ENCODE measurements at places on chromosomes 1 and 21.
A peak's percentile ranks its signal among the peaks of the same experiment; 100 is the strongest.

DNA sequence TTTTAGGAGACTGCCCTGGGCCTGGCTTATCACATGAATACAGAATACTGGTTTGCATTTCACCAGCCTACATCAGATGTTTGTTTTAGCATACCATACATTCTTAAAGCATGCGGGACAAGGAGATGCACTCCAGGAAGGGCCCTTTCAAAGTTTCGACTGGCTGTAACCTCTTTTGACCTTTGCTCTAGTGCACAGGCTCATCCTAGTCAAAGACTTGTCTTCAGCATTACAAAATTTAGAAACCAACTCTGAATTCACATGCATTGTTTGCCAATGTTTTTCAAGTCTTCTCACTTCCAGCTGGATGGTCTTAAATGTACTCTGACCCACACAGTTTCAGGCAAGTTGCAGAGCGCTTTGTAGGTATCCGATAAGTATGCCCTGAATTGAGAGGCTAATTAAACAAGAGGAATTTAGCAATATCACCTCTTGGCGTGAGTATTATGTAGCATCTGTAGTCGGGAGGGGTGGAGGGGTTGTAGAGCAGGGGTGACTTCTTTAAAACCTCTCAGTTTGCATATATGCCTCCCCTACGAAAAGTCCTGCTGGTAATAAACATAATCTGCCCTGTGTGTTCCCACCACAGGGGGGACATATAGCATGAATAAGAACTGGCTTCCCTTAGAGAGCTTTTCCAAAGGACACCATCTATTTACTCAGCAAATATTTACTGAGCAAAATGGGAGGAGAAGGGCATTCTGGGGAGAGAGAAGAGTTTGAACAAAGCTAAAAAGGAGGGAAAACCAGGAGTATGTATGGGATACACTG is 24.4 kb upstream of the AHCYL1 start:
- no peak for DNase-seq

- DNase-seq: no peak
These were observed 66.3 kb downstream of the SIK1 start for GRCh38 chr21:43360441-43361126.

DNA sequence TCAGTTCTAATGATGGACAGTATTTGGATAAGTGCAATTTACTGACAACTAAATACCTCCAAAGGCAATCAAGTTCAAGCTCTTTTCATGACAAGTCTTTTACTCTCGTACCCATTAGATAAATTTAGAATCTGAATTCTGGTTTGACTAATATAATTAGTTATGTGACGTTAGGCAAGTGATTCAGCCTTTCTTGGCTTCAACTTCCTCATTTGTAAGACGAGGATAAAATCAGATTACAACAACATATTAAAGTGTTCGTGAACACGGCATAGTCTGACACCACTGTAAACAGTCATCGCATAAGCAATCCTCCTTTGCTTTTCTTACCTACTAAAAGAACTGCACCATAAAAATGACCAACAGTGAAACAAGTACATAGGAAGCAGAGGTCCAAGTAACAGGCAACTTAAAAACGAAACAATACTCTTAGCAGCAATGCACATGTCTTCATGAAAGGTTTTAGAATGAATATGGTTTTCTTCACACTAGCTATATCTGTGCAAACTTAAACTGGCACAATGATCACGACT is 25.7 kb downstream of the COA6 start:
- DNase-seq: no peak

DNA sequence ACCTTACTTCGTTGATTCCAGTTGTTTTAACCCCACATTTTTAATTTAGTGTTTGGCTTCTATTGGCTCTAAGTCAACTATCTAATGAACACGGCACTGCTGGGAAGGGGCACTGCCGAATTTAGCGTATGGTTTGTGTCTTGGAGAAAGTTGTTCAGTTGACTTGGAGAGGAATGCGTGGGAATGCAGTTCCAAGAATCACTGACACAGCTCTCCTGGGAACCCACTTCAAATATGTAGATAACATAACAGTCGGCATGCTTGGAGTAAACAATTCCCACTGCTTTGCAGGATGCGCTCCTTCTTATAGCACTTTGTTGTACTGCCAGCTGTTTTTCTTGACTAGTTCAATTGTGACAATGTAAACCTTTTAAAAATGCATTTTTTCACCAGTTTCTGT is 104.3 kb downstream of the RYR2 start:
- DNase-seq: no peak

DNA sequence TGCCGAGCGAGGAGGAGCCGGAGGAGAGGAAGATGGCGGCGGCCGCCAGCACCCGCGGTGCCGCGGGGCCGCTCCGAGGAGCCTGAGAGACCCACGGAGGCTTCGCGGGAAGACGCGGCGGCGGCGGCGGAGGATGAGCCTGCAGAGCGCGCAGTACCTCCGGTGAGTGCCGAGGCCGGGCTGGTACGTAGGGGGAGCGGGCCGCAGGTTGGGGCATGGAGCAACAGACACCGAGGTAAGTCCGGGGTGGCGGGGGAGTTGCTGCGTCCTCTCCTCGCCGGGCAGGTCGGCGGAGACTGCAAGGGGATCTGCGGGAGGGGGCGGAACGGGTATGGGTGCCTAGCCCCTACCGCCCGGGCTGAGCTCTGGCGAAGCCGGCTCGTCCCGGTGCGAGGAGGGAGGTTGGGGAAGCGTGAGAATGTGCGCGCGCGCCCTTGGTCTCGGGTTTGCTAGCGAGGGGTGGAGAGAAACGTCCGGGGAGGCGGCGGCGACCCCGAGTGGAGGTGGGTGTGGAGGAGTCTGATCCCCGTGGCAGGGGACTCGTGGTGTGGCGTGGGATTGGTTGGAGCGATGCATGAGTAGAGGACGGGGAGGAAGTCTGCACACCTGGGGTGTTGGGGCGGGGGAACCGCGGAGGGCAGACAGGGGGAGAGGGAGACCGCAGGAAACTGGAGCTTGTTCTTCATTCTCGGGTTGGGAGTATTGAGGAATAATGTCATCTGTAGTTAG is at the start of gene SMG7:
Gene SMG7 (plus strand): TSS at position 12 of the 729 bp plus-strand sequence. CDS start 122 bp downstream, at position 134.
- peak; percentile 79 for DNase-seq

- DNase-seq: no peak
These were observed 1.2 kb downstream of the GLIS1 start for GRCh38 chr1:53737648-53738204.
